Activated T-cell treated with anti-CD3 and anti-CD28 coated beads for 4 hours (primary cell): ENCODE measurements at places on chromosomes 3 and 15.

- DNase-seq = no peak
Observed at GRCh38 chr3:40768536-40768935, 243.8 kb downstream of the ZNF621 start.

DNA sequence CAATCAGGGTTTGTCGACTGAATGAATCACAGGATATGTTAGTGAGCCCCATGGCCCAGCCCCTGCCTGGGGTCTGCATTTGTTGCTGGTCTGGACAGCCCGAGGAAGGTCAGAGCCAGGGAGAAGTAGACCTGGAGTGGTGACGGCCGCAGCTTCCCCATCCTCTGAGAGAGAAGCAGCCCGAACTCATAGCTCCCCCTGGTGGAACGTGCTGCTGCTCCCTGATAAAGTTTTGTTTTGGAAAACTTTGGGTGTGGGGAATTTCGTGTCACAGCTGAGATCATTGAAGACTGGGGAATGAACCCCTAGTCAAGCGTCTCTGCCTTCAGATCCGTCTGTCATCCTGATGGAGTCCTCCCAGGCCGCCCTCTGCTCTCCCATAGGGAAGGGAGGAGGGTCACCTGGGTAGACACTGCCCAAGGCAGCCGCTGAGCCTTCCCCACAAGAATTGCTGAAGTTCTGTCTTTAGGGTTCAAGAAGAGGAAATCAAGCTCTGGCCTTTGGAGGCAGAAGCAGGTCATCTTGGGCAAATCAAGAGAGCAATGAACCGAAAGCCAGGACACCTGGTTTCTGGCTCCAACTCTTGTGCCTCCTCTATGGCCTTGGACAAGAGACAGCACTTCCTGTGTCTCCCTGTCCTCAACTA lies 60.5 kb downstream of the GLDN start:
- no peak for DNase-seq

- no peak for DNase-seq
Observed at GRCh38 chr3:148981273-148981672, 10.1 kb upstream of the GYG1 start.

- DNase-seq = no peak
Observed at GRCh38 chr3:50126287-50127211, 28.6 kb upstream of the SEMA3F start.

DNA sequence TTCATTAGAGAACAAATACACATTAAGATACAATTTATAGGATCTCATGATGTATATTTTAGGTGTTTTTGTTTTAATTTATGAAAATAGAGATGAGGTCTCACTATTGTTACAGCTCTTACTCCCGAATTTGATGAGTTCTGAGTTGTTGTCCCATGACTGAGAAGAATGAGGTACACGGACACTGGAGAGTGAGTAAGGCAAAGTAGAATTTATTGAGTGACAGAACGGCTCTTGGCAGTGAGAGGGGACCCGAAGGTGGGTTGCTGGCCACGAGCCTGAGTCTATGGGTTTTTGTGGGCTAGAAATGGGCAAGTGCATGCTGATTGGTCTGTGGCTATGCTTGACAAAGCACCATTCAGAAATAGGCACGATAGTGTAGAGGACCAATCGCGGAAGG lies 3.1 kb upstream of the RNF168 start:
- DNase-seq = no peak

DNA sequence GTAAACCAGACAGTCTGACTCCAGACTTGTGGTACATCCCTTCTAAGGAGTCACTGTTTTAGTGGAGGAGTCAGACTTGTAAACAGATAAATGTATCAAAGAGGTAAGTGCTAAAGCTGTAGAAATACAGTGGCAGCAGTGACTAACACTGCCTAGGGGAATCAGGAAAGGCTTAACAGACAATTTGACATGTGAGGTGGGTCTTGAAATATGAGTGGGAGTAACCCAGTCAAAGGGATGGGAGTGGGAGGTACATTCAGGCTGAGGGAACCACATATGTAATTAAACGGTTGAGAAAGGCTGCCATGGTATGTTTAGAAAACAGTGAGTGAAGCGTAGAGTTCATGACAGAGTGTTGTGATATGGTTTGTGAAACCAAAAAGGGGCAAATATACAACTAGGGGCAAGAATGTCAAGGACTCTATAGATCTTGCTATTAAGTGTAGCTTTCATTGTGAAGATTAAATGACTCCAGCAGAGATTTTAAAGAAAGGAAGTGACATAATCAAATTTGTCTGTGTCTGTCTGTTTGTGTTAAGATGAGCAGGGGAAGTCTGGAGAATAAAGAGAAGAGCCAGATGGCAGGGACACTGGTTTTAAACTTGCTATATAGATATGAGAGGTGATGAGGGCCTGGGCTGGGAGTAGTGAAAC lies 11.2 kb upstream of the ALCAM start:
- no peak for DNase-seq
